Endothelial cell (in vitro differentiated cells): ENCODE measurements at places on chromosomes 7 and 10.

GRCh38 chr7:149714910-149715471, 58.4 kb downstream of the ZNF467 start:
- H3K27ac ChIP-seq: peak overlapping the region; percentile 43
- peaks cover 10% of the 10 kb centered on the region for H3K4me1 ChIP-seq
- H3K27me3 ChIP-seq: peaks cover 14% of the 10 kb centered on the region
- H3K36me3 ChIP-seq: peaks cover 15% of the 10 kb centered on the region
- peak overlapping the region; percentile 93 for H3K4me3 ChIP-seq
- no peak for DNase-seq

DNA sequence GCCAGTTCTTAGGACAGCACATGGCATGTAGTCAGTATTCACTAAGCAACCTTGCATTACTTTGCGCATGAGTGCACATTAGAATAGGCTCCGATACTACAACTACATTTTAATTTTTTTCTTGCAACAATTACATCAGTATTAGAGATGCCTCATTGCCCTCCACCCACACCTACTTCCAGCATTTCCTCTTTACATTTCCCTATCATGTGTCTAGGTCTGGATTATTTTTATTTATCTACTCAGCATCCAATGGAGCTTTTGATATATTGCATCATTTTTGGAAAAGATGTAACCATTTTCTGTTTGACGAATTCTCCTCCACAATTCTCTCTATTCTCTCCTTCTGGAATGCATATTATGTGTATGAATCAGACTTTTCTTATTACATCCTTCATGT, 258.2 kb upstream of the GLI3 start:
- no peak overlapping the region for H3K27ac ChIP-seq
- H3K4me1 ChIP-seq: peaks cover 7% of the 10 kb centered on the region
- peaks cover 3% of the 10 kb centered on the region for H3K27me3 ChIP-seq
- DNase-seq: no peak
- H3K36me3 ChIP-seq: no peaks in the 10 kb centered on the region
- no peak overlapping the region for H3K4me3 ChIP-seq

DNA sequence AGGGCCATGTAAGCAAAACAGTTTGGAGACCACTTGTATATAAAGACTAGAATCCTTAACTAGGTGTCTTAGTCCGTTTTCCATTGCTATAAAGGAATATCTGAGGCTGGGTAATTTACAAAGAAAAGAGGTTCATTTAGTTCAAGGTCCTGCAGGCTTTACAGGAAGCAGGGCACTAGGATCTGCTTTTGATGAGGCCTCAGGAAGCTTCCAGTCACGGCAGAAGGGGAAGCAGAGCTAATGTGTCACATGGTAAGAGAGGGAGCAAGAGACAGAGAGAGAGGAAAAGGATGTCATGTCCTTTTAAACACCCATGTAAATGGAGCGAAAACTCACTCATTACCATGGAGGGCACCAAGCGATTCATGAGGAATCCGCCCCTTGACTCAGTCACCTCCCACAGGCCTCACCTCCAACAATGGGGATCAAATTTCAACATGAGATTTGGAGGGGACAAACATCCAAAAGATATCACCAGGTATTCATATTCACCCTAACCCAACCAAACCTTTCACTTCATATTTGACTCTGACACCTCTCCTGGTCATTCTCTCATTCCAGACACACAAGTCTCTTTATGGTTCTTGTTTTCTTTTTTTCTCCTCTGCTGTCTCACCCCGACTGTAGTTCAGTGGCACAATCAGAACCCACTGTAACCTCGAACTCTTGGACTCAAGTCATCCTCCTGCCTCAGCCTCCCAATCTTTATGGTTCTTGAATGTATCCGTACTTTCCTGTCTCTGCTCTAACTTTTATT, 30.1 kb upstream of the ASAH2 start:
- no peak for DNase-seq
- no peaks in the 10 kb centered on the region for H3K36me3 ChIP-seq
- no peak overlapping the region for H3K4me3 ChIP-seq
- no peaks in the 10 kb centered on the region for H3K27me3 ChIP-seq
- no peak overlapping the region for H3K27ac ChIP-seq
- H3K4me1 ChIP-seq: no peaks in the 10 kb centered on the region

- H3K27ac ChIP-seq: no peak overlapping the region
- no peaks in the 10 kb centered on the region for H3K36me3 ChIP-seq
- peaks cover 9% of the 10 kb centered on the region for H3K4me1 ChIP-seq
- no peak for DNase-seq
Observed at GRCh38 chr7:16095171-16095950, 326.0 kb downstream of the CRPPA start.

DNA sequence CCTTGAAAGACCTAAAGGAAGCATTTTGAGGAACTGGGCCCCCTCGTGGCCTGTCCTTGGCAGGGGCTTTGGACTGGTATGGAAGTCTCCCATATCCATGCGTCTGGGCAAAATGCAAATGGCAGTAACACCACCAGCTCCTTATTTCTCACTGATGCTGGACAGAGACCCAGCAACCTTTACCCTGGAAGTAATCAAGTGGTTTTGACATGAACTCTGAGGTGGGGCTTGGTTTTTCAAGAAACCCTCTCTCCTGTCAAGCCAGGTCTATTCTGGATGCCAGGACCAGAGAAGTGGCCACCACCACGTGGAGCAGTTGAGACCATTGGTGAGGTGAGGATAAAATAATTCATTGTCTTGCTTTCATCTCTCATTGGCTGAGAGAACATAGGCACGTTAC, 84.4 kb downstream of the OTUD1 start:
- H3K4me3 ChIP-seq: no peak overlapping the region
- H3K27ac ChIP-seq: no peak overlapping the region
- H3K4me1 ChIP-seq: no peaks in the 10 kb centered on the region
- no peak for DNase-seq

- no peaks in the 10 kb centered on the region for H3K27me3 ChIP-seq
- peaks cover 3% of the 10 kb centered on the region for H3K4me1 ChIP-seq
- DNase-seq: no peak
- H3K27ac ChIP-seq: no peak overlapping the region
- H3K4me3 ChIP-seq: no peak overlapping the region
Observed at GRCh38 chr10:50605269-50605950, 18.3 kb downstream of the SGMS1 start.

GRCh38 chr10:97355571-97355975, 21.0 kb upstream of the FRAT2 start:
- peaks cover 5% of the 10 kb centered on the region for H3K36me3 ChIP-seq
- peak overlapping the region; percentile 92 for H3K27ac ChIP-seq
- peak overlapping the region; percentile 66 for H3K4me3 ChIP-seq
- peaks cover 5% of the 10 kb centered on the region for H3K27me3 ChIP-seq

DNA sequence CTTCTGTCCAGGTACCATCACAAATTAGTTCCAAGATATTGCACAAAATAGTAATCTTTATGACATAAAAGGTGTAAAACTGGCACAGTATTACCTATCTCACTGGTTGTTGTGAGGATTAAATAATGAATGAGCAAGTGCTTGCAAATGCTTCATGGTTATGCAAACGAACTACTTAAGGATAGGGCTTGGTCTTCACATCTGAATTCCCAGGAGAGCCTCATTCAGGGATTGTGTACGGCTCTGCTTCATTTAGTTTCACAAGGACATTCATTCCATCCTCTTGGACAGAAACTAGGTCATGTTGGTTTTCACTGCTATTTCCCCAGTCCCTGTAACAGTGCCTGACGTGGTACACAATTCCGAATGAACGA, 12.1 kb downstream of the ABCA13 start:
- H3K27ac ChIP-seq: no peak overlapping the region
- no peaks in the 10 kb centered on the region for H3K4me1 ChIP-seq
- H3K4me3 ChIP-seq: no peak overlapping the region
- no peaks in the 10 kb centered on the region for H3K36me3 ChIP-seq
- no peaks in the 10 kb centered on the region for H3K27me3 ChIP-seq
- no peak for DNase-seq

- H3K27ac ChIP-seq: no peak overlapping the region
- no peak for DNase-seq
- no peaks in the 10 kb centered on the region for H3K36me3 ChIP-seq
- no peaks in the 10 kb centered on the region for H3K27me3 ChIP-seq
Observed at GRCh38 chr7:80790877-80791276, 128.0 kb downstream of the SEMA3C start.

DNA sequence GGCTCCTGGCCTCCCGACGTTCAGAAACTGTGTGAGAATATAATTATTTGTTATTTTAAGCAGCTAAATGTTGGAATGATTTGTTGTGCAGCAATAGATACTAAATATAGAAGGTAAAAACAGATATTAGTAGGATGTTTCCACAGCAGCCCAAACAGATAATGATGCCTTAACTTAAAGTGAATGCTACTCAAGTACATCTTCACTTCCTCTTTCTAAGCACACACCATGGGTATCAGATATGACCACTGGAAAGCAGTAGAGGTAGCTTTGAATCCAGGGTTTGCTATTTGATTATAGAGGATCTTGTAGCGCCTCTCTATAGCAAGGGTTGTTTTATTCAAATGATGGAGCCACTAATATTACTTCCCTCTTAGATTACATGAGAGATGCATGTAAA, 38.2 kb upstream of the BET1 start:
- H3K4me1 ChIP-seq: no peaks in the 10 kb centered on the region
- H3K27ac ChIP-seq: no peak overlapping the region
- H3K36me3 ChIP-seq: no peaks in the 10 kb centered on the region
- DNase-seq: no peak

DNA sequence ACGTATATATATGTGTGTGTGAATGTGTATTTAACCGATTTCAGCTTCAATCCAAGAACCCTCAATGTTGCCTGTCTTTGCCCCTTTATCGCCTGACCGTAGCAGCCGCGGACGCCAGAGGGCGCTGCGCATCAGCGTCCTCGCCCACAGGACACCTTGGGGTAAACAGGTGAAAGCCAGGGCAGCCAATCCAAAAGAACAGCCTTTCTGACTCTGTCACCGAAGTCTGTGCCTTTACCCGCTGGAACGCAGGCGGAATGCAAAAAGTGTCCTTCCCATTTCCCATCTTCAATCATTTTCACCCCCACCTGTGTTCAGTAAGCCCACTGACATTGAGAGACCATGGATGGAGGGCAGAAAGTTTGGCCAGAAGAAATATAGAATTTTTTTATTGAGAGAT, 3.6 kb downstream of the NXPH1 start:
- peaks cover 11% of the 10 kb centered on the region for H3K36me3 ChIP-seq
- peak; percentile 77 for DNase-seq
- H3K4me3 ChIP-seq: no peak overlapping the region
- H3K4me1 ChIP-seq: peaks cover 30% of the 10 kb centered on the region

DNA sequence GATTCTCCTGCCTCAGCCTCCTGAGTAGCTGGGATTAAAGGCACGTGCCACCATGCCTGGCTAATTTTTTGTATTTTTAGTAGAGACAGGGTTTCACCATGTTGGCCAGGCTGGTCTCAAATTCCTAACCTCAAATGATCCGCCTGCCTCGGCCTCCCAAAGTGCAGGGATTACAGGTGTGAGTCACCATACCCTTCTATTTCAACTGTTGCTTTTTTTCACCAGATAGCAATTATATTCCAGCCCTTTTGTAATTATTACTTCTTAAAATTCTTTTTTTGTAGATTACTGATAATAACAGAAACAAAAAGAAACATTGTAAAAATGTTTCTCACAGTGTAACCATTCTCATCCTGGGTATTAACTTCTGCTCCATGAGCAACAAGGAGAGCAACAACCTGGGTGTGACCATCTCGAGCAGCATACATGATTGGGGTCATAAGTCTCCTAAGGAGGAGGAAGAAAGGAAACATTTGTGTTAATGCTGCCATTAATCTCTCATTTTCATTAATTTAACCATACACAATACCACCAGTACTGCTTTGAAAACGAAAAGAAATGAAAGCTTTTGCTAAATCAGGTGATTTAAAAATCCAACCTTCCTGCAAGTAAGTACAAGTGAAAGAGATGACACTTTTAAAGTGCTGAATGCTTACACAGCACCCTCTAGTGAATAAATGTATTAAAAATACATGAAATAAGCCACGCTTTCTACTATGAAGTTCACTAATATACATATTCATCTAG, 41.8 kb downstream of the ASZ1 start:
- no peaks in the 10 kb centered on the region for H3K36me3 ChIP-seq
- H3K4me3 ChIP-seq: no peak overlapping the region
- no peaks in the 10 kb centered on the region for H3K4me1 ChIP-seq

DNA sequence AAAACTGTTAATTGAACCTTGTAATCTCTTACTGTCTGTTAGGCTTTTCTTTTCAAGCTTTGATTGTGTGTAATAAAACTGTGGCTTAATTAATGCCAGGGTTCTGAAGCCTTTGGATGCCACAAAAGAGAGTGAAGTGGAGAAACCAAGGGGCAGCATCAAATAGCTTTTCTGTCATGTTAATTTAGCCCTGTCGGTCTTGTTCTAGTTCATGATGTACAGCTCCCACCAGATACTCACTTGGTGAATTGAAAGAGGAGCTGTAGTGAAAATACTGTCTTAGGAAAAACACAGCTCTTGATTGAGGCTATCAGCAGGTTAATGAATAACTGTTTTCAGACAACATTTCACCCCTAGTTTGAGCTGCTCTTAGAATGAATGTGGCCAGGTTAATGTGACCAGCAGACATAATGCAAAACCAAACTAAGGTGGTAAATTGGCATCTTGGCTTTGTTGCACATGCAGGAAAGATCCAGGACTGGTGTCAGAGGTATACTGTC, 94.2 kb downstream of the POLL start:
- H3K27me3 ChIP-seq: no peaks in the 10 kb centered on the region
- no peak overlapping the region for H3K27ac ChIP-seq
- no peaks in the 10 kb centered on the region for H3K36me3 ChIP-seq
- H3K4me3 ChIP-seq: no peak overlapping the region

DNA sequence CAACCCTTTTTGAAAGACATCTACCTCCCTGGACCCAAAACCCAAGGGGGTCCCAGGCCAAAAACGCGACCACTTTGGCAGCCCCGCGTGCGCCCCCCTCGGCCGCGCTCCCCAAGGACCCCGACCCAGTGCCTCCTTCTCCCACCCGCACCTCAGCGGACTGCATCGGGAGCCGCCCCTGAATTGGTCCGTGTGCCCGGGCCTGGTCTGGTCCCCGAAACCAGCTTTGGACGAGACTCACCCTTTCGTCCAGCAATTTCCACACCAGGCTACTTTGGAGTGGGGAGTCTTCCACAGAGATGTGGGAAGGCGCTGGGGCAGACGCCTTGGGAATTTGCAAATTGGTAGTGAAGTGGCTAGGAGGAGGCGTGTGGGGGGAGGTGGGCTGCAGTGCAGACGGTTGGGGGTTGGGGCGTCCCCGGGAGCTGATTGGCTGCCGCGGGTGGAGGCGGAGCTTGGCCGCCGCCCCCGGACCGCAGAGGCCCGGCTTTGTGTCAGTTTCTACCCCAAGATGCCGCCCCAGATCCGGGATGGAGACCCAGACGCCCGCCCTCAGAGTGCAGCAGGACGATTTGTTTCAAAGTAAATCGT, 16.9 kb downstream of the TCAF1 start:
- no peak overlapping the region for H3K27ac ChIP-seq
- peaks cover 24% of the 10 kb centered on the region for H3K4me1 ChIP-seq
- peaks cover 7% of the 10 kb centered on the region for H3K36me3 ChIP-seq
- peak; percentile 62 for DNase-seq

- peaks cover 14% of the 10 kb centered on the region for H3K36me3 ChIP-seq
- peaks cover 10% of the 10 kb centered on the region for H3K27me3 ChIP-seq
- peak; percentile 1 for DNase-seq
Observed at GRCh38 chr10:46234431-46235060, 52.3 kb upstream of the ANTXRL start.

GRCh38 chr7:102236592-102237287, 49.9 kb upstream of the SH2B2 start:
- H3K27ac ChIP-seq: no peak overlapping the region
- peaks cover 5% of the 10 kb centered on the region for H3K27me3 ChIP-seq
- H3K4me3 ChIP-seq: no peak overlapping the region
- no peaks in the 10 kb centered on the region for H3K4me1 ChIP-seq
- DNase-seq: peak; percentile 67
- peaks cover 15% of the 10 kb centered on the region for H3K36me3 ChIP-seq
